ENCODE measurements at places on chromosomes 11 and 22. TPM values are rescaled to one million over a fixed set of nuclear protein-coding genes. Genes with fewer than 3 reads are reported as not detected.

DNA sequence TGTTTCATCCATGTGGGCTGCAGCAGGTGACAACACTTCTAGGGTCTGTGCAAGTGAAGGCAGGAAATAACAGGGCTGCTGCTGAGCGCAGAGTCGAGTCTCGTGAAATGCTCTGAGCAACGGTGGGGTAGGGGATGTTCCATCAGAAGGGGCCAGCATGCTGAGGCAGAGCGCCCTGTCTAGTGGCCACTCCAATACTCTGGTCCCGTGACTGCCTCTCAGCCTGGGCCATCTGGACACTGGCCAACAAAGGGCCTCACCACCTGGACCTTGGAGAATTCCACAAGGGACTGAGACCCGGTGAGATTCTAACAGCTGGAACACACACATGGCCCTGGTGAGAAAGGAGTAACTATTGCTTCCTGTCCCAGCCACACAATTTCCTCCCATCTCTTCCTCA, 375.7 kb downstream of the SHANK2 start:
- DNase-seq: no peak

DNA sequence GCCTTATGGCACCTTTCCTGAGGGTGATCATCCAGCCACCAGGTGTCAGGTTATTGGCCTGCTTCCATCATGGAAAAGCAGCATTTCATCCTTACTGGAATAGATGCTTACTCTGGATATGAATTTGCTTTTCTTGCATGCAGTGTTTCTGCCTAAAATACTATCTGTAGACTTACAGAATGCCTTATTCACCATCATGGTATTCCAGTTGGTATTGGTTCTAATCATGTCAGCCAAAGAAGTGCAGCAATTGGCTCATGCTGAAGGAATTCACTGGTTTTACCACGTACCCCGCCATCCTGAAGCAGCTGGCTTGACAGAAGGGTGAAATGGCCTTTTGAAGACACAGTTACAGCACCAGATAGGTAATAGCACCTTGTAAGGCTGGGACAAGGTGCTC, 194.2 kb downstream of the AASDHPPT start:
- no peak for DNase-seq

GRCh38 chr11:26844963-26845362, 123.1 kb upstream of the SLC5A12 start:
- DNase-seq: no peak

GRCh38 chr11:18390088-18390487, 4.3 kb upstream of the LDHA start:
- DNase-seq: no peak

- DNase-seq: no peak
These were observed 17.9 kb downstream of the C1QTNF6 start for GRCh38 chr22:37169947-37170688.

GRCh38 chr11:134513585-134514120, 101.6 kb upstream of the B3GAT1 start:
- DNase-seq: no peak

DNA sequence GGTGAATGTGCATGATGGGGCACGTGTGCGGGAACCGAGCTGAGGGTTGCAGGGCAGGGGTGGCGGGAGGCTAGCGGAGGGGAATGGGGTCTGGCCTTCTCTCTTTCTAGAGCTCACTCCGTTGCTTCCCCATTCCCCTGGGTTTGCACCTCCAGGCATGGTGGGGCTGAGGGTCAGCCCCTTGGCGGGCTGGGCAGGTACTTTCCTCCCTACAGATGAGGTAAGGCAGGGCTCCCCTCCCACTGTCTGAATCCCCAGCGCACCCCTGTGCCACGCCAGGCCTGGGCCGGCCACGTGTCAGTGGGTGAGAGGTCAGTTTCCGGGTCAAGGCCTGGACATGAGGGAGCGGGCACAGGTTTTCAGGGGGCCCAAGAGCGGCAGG, 8.9 kb downstream of the SUSD2 start:
- no peak for DNase-seq

The DTX4 gene
- 4.4 TPM for total RNA-seq

All from HFFc6 (cell line).